ENCODE measurements at places on chromosomes 7 and 10.

DNA sequence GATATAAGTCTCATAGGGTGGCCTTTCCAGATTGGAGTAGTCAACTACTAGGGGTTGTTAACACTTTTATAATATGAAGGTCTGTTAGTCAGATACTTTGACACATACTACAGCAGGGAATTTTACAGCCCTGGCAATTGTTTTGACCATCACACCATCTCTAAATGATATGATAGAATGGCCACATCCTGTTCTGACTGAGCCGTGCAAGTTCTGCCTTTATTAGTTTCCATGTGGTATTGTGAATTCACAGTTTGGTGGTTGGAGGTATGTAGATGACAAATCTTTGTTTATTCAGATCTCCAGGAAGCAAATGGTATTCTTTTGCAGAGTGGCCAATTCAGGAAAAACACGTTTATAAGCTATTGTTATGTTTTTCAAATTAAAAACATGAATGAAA lies 83.0 kb downstream of the NRG3 start:
- no peak for DNase-seq

DNA sequence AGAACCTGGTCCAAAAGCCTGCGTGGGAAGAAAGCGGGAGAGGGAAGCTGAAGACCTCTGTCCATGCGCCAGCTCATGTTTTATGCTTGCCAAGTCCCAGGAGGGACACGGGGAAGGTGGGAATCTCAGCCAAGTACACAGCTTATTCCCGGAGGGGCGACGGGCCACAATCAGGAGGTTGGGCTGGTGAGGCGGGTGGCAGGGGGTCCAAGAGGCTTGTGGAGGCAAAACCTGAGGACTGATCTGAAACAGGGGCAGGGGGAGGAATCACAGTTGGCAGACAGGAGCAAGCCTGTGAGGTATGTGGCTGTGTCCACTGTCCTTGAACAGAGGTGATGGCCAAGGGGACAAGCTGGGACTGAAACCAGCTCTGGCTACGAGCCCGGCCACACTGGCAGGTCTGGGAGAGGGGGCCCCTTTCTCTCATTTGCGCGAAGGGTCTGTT lies 38.0 kb upstream of the LEP start:
- DNase-seq: no peak

DNA sequence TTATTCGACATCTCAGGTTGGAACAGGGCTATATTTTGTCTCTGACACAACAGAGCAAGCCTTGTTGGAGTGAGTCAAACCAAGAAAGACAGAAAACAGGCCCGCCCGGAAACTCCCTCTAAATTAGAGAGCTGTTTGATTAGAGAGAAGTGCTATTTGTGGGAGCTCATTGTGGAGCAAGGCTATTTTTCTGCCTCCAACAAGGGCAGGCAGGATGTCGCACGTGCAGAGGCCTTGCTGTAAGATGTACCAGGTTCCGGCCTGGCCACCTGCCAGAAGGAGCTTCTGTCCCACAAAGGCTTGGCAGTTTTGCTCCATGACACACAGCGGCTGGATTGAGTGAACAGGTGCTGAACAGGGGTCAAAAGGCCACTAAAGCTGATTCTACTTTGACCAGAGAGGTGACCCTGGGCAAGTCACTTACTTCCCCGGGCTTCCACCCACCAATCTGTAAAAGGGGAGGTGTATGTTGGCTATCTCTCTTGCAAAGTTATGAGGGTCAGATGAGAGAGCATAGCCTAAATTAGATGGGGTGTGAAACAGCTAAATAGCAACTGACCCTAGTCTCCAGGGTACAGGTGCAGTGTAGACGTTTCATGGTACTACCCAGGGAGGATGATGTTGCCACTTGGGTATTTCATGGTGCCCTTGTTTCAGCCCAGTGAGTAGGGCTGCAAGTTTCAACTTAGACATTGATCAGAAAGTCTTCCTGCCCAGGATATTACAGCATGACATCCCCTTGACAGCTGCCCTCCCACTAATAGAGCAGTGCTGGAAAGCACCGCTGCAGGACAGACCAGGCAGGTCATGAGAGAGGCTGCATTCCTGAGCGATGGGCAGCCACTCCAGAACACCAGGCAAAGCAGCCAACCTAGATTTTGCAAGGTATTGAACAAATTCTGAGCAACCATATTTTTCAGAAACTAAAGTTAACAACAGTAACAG lies 62.0 kb downstream of the VSTM4 start:
- no peak for DNase-seq

- no peak for DNase-seq
Observed at GRCh38 chr7:26001662-26002244, 150.2 kb upstream of the NFE2L3 start.

DNA sequence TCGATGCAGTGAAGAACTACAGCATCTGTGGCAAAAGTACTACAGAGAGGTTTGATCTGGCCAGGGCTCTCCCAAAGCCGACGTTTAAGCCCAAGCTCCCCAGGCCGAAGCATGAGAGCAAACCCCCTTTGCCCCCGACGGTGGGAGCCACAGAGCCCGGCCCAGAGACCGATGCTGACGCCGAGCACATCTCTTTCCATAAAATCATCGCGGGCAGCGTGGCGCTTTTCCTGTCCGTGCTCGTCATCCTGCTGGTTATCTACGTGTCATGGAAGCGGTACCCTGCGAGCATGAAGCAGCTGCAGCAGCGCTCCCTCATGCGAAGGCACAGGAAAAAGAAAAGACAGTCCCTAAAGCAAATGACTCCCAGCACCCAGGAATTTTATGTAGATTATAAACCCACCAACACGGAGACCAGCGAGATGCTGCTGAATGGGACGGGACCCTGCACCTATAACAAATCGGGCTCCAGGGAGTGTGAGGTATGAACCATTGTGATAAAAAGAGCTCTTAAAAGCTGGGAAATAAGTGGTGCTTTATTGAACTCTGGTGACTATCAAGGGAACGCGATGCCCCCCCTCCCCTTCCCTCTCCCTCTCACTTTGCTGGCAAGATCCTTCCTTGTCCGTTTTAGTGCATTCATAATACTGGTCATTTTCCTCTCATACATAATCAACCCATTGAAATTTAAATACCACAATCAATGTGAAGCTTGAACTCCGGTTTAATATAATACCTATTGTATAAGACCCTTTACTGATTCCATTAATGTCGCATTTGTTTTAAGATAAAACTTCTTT lies 2.3 kb downstream of the LRRTM3 start:
- DNase-seq: no peak

DNA sequence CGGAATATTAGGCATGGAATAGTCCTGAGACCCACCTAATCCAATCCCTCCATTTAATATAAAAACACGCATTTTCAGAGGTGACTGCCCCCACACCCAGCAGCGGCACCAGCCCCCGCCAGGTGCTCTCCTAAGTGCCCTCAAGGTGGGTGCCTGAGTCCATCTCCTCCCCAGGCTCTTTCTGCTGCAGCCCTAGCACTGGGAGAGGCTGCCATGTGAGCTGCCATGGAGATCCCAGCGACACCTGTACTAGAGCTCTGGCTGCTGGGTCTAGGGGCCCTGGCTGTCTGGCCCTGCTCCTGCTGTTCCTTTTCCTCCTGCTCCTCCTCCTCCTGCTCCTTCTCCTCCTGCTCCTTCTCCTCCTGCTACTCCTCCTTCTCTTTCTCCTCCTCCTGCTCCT lies 191.1 kb upstream of the BMPER start:
- no peak for DNase-seq

GRCh38 chr7:33970536-33970935 lies 65.2 kb downstream of the BMPER start:
- no peak for DNase-seq

DNA sequence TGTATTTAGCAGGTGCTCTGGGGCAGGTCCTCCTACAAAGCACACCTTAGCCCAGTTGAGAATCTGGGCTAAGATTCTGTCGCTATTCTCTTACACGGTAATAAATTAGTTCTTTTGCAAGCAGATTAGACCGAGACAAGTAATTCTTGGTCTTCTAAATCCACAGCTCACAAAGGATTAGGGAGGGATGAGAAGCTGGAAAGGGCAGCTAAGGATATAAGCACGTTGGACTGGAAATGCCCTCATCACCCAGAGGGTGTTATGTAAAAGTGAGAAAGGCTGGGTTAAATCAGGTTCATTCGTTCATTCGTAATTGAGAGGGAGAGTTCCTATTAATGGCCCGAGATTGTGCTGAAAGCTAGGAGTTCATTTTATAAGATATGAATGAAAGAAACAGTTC lies 41.8 kb downstream of the PFKFB3 start:
- no peak for DNase-seq

DNA sequence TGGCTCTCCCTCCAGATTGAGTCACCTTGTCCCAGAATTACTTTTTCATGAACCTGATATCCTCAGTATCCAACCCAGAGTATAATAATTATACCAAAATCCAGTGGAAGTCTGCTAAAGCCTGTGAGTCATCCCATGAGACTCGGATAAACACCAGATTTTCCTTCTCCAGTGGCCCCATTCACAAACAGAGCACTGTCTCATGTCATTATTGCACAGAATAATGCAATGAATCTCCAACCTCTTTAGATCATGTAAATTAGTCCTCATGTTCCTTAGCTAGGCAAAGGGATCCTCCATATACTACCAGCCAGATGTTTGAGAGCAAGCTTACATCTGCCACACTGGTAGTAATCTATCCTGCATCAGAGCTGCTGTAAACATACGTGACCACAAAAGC lies 89.0 kb downstream of the AMPH start:
- no peak for DNase-seq

DNA sequence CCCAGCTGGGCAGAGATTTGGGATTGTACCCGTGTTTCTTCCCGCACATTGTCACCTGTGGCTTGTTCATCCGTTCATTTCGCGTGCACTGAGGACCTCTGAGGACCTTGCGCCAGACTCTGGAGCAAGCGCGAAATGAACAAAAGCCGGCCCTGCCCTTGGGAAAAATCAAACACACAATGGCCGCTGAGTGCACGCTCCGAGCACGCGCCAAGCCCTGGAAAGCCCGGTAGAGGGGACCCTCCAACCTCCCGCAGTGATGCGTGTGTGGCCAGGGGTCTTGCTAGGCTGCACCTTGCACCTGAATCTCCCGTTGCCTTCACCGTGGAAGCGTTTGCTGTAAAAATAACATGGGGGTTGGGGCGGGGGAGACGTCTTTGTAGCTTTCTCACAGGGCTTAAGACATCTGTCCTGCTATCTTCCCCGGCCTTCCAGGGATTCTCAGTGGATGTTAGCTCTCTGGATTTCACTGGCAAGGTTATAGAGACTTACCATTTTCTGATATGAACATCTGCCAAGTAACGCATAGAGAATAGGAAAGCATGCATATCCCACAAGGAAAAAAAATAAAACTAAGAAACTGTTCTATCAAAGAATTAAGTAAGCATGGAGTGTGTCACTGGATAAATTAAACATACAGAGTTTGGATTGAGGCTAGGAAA lies 37.3 kb downstream of the ZNF777 start:
- DNase-seq: no peak

GRCh38 chr10:98242823-98243222 lies 25.2 kb downstream of the LOXL4 start:
- no peak for DNase-seq

- DNase-seq: no peak
Observed at GRCh38 chr10:24009736-24010135, 199.2 kb upstream of the KIAA1217 start.

- no peak for DNase-seq
Observed at GRCh38 chr10:17423632-17424186, 30.7 kb downstream of the ST8SIA6 start.

GRCh38 chr7:152754075-152754730 lies 5.3 kb upstream of the ACTR3B start:
- DNase-seq: no peak

GRCh38 chr10:78866731-78867554 lies 201.8 kb upstream of the ZMIZ1 start:
- no peak for DNase-seq

DNA sequence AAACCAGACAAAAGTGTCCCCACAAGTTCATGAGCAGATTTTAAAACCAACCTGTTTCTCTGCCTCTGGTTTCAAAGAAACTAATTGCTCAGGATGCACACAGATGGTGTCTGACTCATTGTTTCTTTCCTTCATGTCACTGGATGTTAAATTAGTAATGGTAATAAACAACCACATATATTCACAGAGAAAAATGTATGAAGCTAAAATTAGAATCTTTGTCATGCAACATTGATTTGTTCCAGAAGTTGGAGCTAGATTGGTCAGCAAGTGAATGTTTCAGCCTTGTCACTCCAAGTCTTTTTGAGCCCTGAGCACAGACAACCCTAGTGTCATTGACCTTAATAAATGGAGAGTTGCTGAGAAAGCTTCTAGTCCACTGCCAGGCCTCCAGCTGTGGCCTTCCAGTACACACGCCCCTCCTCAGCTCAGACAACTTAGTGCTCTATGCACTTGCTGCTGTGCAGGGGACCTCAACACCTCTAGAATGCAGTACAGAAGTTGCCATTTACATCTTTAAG lies 175.9 kb downstream of the CCDC71L start:
- peak; percentile 22 for DNase-seq

GRCh38 chr10:131427281-131427680 lies 115.8 kb upstream of the TCERG1L start:
- DNase-seq: no peak

GRCh38 chr7:1709281-1709680 lies 39.2 kb downstream of the ELFN1 start:
- no peak for DNase-seq

- no peak for DNase-seq
Observed at GRCh38 chr10:13053794-13054462, 46.0 kb upstream of the OPTN start.

DNA sequence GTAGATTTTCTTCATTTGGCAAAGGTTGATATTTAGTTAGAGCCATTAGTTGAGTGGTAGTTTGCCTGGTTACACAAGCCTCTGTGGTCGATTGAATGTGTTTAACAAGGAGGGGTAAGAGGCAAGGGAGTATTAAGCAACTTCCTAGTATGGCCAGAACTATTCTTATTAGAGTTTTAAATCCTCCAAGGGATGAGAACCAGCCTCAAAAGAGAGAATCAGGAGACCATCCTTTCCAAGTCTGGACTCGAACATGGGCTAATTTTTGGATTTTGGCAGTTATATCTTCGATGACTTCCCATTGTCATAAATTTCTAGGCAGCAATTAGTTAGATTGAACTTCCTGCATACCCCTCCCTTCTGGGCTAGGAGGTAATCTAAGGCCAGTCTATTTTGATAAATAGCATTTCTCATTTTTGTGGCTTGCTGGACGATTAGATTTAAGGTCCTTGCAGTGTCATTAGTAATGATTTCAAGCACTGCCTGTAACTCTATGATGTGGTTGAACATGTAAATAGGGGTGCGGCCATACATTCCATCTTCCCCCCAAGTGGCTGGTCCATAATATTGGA lies 219.5 kb upstream of the KCND2 start:
- no peak for DNase-seq

GRCh38 chr7:142812437-142813215 lies 41.9 kb downstream of the PRSS2 start:
- no peak for DNase-seq

DNA sequence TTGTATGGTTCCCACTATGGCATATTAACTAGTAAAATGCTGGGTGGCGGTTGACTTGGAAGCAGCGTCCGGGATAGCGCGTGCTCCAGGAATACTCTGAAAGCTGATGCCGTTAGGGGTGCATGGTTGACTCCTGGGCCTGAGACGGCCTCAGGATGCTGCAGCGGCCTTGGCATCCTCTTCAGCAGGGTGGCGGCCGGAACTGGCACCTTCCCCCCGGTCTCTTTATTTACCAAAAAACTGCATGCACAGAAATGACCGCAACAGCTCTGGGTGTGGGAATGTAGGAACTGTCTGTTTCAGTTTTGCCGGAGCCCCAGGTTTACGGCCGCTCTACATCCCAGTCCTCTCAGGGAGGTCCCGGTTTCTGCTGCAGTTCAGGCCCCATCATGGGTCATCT lies 28.8 kb downstream of the PFKP start:
- DNase-seq: no peak

Measured in activated naive CD4-positive, alpha-beta T cell treated with anti-CD3 and anti-CD28 coated beads, Interleukin-2, amount 50 U/mL, for 16 hours (primary cell).